LHCN-M2 (cell line): ENCODE measurements at places on chromosomes 13 and 19.

- DNase-seq: no peak
These were observed 619 bp downstream of the MEF2B start for GRCh38 chr19:19169236-19170052.

GRCh38 chr13:26011996-26012821 lies 39.6 kb downstream of the SHISA2 start:
- peak; percentile 24 for DNase-seq

GRCh38 chr13:85772367-85772766 lies 26.9 kb downstream of the SLITRK6 start:
- DNase-seq: no peak

DNA sequence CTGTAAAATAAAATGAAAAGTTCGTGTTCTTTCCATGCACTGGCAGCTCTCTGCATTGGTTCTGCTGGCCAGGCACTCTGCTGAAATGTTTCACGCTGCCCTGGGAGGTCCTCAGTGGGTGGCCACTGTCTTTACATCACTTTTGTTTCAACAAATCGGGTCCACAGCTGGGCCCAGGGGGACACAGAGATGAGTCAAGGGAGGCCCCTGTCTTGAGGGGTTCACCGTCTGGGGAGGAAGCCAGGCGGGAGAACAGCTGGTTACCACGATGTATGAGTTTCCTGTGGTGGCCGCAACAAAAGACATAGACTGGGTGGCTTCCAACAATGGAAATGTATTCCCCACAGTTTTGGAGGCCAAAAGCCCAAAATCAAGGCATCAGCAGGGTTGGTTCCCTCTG lies 5.1 kb upstream of the KLF2 start:
- peak; percentile 60 for DNase-seq

DNA sequence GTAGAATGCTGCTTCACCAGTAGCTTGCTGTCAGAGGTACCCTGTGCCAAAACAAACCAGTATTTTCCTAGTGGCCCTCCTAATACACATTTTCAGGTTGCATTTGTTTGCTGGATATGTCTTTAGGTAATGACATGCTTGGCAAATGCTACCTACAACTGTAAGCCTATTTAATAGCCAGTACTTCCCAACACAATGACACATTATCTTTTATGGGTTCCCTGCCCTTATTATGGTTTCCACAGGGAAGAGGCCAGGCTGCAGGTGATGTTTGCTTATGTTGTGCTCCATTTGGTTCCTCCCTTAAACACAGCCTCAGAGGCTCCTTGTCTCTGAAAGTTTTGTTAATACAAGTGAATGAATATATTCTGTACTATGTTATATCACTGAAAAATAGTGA lies 24.7 kb downstream of the FRY start:
- no peak for DNase-seq

DNA sequence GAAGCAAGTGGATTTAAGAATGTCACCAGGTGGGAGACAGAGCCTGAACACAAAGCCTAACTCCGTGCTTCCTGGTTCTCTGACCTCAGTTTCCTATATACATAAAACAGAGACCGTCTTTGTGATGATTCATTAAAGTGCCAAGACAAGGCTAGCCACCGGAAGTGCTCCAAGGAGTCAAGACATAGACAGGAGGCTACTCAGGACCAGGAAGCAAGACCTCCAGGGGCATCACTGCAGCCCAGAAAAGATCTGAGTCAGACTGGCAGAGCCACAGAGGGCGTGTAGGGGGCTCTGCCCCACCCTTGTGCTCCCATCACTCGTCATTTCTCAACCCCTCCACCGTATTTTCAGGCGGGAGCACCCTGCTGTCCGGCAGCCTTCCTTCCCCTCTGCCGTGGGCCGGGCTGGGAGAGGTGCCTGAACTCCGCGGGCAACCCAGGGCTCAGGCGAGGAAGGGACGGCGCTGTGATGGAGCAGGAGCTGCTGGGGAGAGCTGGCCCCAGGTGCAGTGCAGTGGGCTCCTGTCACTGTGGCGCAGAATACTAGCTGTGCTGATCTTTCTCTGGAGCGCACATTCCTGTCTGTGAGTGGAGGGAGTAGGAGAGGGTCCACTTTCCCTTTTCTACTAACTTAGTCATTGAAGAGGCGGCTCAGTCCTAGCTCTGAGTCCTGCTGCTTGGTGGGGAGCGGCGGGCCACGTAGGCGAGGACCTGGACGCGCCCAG lies 134.7 kb upstream of the GPR12 start:
- no peak for DNase-seq

DNA sequence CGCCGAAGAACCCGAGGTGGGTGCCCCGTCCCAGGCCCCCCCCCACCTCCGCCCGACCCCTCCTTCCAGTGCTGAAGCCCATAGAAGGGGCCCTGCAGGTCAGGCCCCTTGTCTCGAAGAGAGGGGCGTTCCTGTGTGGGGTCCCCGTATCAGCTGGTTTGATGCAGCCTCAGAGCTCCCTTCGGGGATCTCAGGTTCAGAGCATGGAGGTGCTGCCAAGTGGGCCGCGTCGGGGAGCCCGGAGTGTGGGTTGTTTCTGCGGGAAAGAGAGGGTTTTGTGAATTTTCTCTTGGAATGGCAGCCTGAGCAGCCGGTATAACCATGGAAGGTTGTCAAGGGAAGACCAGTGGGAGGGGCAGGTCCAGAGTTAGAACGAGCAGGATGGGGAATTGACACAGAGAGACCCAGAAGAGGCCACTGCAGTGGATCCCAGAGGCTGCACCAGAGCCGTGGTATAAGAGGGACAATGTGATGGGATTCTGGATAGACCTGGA lies 384 bp downstream of the TRAPPC2B start:
- no peak for DNase-seq

DNA sequence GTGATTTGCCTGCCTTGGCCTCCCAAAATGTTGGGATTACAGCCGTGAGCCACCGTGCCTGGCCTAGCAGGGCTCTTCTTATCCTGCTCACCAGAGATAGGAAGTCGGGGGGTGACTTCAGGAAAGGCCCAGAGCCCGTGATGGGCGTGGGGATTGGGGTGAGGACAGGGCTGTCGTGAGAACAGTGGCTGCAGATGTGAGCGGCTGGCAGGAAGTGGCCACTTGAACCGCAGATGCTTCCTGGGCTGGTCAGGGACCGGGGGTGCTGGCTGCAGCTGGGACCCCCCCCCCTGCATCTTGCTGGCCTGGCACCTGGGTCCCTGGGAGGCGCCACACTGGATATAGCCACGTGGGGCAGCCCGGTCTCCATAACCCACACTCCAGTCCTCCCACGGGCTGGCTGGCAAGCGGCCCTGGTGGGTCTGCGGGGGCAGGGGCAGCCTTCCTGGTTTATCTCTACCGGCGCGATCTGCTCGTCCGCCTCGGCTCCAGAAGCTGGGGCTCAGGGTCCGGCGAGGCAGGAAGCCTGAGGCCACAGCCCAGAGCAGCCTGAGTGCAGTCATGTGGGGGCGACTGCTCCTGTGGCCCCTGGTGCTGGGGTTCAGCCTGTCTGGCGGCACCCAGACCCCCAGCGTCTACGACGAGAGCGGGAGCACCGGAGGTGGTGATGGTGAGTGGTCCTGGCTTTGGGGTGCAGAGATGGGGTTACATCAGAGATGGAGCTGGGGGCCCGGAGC lies at the start of gene F2RL3:
Gene F2RL3, plus strand, starts transcription at position 371 of the 737 bp plus-strand sequence. Its CDS starts 191 bp downstream, at position 562.
- DNase-seq: peak; percentile 20

- DNase-seq: peak; percentile 21
These were observed 258.5 kb downstream of the DLEU7 start for GRCh38 chr13:50584856-50585580.

DNA sequence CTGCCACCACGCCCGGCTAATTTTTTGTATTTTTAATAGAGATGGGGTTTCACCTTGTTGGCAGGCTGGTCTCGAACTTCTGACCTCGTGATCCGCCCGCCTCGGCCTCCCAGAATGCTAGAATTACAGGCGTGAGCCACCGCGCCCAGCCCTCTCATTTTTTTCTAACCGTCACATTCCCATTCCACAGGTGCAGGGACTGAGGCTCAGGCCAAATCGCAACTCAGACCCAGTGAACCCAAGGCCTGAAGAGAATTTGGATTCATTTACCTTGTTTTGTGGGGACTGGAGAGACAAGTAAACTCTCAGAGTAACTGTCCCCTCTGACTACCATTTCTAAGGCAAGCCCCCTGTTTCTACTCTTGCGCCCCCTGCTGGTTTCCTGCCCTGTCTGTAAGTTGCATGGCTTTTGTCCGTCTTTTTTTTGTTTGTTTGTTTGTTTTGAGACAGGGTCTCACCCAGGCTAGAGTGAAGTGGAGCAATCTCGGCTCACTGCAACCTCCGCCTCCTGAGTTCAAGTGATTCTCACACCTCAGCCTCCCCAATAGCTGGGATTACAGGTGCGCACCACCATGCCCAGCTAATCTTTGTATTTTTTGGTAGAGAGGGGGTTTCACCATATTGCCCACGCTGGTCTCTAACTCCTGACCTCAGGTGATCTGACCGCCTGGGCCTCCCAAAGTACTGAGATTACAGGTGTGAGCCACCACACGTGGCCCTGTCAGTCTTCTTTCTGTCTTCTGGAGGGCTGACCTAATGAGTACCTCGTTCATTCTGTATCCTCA lies 2.3 kb upstream of the STRN4 start:
- peak; percentile 50 for DNase-seq

DNA sequence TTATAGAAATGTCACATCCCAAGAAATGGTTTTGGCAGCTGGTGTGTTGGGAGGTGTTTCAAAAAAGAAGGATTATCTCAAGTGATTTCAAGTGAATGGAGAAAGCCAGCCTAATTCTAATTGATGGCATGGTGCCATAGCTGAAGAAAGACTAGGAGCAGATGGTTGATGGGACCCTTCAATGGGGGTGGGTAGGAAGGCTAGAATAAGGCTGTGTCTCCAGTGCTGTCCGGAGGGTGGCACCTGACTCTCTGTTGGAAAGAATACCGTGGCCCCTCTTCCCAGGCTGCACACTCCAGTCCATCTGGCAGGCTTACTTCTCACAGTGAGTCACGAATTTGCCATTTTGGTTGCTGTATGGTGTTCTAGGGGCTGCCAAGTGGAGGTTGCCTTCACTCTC lies 51.0 kb upstream of the GPR12 start:
- DNase-seq: no peak

DNA sequence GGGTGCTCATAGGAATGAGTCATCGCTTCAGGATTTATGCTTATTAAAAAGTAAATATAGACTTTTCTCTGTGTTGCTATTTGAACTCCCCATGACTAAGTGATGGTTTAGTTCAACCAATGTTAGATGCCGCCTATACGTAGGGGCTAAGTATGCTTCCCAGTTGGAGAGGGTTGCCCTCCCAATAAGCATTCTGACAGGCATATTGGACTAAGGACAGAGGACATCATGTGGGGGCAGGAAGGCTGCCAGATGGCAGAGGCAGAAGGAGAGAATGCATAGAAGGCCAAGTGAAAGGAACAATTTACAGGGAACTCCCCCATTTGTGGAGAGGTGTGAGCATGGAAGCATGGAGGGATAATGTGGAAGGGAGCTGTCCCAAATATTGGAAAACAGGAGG lies 318.4 kb upstream of the OBI1 start:
- DNase-seq: no peak

GRCh38 chr13:32911506-32911905 lies 104.7 kb upstream of the KL start:
- DNase-seq: peak; percentile 57

- no peak for DNase-seq
These were observed 28.5 kb downstream of the SLITRK1 start for GRCh38 chr13:83853771-83854170.

DNA sequence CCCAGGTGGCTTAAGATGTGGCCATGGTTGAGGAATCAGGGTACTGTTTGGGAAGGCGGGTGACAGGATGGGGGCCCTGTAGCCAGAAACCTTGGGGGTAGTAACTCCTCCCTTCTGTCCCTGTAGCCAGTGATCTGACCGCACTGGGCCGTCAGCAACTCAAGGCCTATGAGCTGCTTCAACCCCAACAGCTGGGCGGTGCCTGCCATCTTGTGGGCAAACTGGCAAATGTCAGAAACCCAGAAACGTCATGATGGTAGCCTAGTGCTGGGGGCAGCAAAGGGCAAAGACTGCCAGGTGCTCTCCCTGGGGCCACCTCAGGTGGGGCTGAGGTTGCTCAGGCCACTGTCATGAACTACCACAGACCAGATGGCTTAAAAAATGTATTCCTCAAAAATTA lies 3.5 kb downstream of the COPE start:
- peak; percentile 45 for DNase-seq

GRCh38 chr13:59829690-59830089 lies 334.0 kb downstream of the DIAPH3 start:
- no peak for DNase-seq

- DNase-seq: peak; percentile 72
These were observed 14.1 kb downstream of the SHANK1 start for GRCh38 chr19:50705422-50706019.

DNA sequence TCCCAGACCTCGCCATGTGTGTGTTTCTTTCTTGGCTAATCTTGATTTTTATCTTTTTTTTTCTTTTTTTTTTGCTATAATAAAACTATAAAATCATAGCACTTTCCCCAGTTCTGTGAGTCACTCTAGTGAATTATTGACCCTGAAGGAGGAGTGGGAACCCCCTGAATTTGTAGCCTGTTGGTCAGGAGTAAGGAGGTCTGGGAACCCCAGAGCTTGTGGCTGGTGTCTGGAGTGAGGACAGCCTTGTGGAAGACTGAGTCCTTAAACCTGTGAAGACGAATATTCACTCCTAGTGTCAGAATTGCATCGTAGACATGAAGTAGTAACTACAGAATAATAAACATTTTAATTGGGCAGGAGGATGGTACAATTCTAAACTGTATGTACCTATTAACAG lies 7.4 kb downstream of the EID2B start:
- no peak for DNase-seq

DNA sequence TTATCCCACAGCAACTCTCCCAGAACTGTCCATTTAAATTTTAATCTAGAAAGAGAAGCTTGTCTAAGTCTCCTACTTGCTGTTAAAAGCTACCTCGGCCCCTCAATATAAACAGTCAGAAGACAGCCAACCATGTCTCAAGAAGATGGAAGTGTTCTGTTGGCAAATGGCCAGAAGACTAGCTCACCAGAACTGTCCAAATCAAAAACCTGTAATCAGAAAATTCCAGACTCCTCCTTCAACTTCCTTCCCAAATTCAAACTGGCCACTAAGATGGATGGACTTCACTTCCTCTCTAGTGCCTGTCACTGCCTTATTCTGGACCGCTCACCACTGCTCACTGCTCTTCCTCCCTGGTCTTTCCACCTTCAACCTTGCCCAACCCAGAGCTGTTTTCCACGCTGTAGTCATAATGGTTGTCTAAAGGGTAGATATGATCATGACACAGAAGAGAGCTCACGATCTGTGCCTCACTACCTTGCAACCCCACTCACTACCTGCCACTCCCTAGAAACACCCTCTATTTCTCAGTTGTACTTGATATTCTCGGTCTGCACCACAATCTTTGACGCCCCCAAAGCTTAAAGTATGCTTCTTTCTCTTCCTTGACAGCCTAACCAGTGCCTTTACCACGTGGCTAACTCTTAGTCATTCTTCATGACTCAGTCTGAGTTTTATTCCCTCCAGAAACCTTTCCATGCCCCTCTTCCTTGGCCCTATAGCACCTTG lies 9.2 kb downstream of the FGF14 start:
- DNase-seq: no peak

DNA sequence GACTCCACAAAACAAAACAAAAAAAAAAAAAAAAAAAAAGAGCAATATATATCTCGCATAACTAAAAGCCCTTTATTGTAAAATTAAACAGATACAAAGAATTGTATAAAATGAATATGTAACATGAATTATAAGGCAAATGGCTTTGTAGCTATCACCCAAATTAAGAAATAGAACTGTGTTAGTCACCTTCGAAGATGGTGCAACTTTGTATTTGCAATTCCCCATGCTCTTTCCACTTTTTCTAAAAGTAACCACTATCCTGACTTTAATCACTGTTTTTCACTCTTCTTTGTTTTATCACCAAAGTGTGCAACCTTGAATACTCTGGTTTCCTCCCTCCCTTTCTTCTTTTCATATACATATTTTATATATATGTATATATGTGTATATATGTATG lies 57.1 kb upstream of the HTR2A start:
- no peak for DNase-seq

- peak; percentile 6 for DNase-seq
These were observed at the start of gene ADGRE3 for GRCh38 chr19:14674764-14675163. Gene ADGRE3 (minus strand): TSS chr19:14674844. CDS start chr19:14674770, 74 bp downstream.
